Activated CD8-positive, alpha-beta T cell treated with anti-CD3 and anti-CD28 coated beads, Interleukin-2, amount 10 ng/mL, durations not matched to agents 7 days and 5 days (primary cell): ENCODE measurements at places on chromosomes 2 and 18. TPM values are rescaled to one million over a fixed set of nuclear protein-coding genes. Genes with fewer than 3 reads are reported as not detected.

STPG4 gene
- not detected for total RNA-seq

DNA sequence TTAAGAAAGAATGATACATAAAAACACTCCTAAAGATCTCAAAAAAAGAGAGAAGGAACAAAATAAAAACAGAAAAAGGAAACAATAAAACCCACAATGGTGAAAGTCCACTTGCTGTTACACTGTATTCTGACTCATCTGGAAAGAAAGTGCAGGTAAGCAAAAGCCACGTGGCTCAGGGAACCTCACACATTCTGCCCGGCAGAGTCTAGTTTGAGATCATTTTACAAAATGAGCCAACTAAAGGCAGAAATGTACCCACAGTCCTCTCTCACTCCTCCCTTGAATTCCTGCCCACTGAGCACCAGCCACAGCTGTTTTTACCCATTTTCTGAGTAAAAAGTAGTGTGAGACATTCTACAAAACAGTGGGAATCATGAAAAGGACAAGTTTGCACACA is 10.0 kb downstream of the KCNH7 start:
- no peak for DNase-seq

- no peak for DNase-seq
These were observed 14.0 kb downstream of the GORASP2 start for GRCh38 chr2:170943041-170943440.

GRCh38 chr2:177758591-177759371 is 313.8 kb downstream of the PDE11A start:
- no peak for DNase-seq

DNA sequence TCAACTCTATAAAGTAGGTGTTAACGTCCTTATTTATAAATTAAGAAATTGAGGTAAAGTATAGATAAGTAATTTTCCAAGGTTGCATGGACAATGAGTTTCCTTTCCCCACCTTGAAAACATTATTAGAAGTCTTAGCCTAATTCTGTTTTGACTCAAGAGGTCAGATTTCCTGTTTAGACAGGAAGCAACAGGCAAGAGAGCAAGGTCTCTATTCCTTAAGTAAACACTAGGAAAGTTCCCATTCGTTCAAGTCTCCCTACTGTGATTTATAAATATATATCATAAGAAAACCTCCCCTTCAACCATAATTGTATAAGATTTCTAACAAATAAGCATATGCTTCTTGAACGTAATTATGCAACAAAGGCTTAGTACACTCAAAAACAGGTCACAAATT is 40.3 kb downstream of the CLASP1 start:
- no peak for DNase-seq
